Activated naive CD8-positive, alpha-beta T cell treated with anti-CD3 and anti-CD28 coated beads for 36 hours (primary cell): ENCODE measurements at places on chromosomes 2 and 18.

DNA sequence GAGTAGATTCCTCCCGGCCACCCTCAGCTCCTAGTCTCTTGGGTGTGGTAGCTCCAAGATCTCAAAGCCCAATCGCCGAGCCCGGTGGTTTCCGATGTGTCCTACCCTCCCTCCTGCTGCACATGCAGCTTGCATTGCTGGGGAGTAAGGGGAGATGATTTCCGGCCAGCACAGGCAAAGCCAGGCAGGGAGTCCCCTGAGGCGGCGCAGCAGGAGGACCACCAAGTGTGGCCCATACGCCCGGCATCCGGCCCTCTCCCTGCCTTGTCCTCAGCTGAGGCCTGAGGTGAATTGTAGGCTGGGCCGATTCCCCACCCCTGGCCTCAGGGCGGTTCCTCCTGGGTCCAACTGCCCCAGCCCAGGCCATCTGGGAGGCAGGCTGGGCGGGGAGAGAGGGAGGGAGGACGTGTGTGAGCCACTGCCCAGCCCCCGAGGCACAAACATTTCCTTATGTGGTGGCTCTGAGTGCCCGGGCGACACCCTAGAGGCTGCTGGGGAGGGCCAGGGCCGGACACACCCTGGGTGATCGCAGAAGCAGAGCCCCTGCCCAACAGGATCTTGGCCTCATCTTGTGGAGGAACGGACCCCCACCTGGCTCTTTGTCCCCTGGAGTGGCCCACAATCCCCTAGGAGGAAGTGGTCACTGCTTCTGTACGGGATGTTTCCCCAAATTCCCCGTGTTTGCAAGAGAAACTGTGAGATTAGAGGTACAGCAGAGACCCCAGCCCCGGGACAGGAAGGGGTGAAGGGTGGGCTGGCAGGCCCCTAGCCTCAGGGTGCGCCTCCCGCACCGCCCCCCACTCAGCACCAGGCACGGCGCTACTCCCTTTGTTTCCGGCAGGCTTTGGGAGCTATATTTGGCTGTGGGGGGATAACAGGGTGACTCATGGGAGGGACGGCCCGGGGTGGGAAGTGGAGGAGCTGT is 41.9 kb upstream of the PTMA start:
- no peak for DNase-seq

DNA sequence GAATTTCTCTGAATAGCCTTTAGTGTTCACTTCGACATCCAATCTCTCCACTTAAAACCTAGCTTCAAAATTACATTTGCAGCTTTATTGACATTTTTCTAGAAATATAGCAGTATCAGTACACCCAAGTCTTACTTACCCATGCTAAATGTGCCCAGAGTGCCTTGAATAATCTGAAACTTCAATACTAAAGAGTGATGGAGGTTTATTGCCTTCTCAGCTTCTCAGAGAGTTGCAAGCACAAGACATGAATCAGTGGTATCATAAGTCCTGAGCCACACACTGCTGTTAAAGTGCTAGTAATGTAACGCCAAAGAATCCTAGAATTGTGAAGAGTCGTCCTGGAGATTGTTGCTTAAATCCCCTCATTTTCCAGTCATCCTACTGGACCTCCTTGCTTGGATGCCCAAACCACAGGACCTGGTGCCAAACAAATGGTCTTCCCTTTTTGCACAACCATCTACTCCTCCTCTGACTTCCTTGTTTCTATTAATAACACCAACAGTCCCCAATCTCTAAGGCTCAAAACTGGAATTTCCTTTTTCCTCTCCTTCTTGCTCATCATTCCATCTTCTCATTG is 83.2 kb upstream of the SPATS2L start:
- DNase-seq = no peak

DNA sequence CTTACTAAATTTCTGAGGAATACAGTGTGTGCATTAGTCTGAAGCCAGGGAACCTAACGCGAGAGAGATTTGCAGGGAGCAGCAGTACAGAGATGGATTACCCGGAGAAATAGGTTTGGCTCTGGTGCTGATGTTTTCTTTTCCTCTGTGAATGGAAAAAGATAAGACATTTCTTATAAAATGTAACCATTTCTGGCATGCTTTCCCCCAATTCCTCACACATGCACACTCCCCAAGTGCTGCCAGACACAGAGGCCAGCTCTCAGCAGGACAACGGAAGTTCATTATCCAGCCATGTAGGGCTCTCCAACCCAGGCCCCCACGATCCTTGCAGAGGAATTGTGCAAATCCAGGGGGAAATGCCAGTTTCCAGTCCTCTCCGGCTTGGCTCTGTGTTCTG is 224.5 kb upstream of the MGAT5 start:
- no peak for DNase-seq

- DNase-seq = no peak
Measured at GRCh38 chr18:70423120-70423519, 134.3 kb downstream of the SOCS6 start.

GRCh38 chr2:23504591-23504990 is 119.6 kb downstream of the KLHL29 start:
- DNase-seq = no peak

DNA sequence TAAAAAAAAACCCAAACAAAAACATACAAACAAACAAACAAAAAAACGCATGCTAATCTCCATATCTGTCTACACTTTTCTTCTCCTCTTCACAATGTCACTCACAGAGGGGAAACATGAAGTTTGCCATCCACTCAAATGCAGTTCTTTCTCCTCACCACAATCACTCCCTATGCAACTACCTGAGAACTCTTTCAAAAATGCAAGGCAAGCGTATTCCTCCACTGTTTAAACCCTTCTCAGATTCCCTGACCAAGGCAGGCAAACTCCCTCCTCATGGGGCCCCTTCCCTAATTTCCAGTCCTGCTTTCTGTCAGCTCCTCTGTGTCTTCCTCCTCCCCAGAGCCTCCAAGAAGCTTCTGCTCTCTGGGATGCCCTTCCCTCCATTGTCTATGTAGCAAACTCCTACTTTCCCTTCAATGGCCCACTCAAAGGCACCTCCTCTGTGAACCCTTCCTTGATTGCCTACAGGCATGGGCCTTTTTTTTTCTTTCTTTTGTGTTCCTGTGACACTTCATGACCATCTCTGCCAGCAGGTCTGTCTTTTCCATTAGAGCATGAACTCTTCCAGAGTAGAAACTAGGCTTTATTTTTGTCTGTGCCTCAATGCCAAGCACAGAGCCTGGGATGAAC is 143.8 kb upstream of the SLC1A4 start:
- no peak for DNase-seq

DNA sequence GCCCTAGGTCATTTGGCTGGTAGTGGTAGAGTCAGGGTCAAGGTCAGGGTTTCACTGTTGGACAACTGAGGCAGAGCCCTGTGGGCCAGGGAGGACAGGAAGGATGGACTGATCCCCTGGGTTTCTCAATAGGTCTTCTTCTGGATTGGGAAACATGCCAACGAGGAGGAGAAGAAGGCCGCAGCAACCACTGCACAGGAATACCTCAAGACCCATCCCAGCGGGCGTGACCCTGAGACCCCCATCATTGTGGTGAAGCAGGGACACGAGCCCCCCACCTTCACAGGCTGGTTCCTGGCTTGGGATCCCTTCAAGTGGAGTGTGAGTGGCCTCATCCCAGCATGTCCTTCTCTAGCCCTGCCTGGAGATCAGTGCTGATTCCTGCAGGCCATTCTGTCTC is 18.1 kb downstream of the VIL1 start:
- DNase-seq = no peak

- DNase-seq = no peak
Measured at GRCh38 chr2:125405816-125406215, 1250.1 kb upstream of the GYPC start.

DNA sequence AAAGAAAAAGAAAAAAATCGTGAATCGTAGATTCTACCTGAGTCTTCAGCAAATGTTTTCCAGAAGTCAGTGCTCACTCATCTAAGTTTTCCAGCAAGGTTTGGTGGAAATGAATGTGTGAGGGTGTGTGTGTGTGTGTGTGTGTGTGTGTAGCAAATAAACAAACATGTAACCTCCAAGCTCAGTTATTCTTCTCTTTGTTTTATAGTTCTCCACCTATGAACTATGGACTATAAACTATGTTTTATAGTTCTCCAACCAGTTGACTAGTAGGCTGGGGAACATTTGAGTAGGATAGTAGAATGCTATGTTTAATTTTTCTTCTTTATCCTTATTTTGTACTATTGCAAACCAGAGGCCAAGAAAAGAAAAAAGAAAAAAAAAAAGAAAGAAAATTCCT is 44.6 kb upstream of the SERPINE2 start:
- DNase-seq = no peak

DNA sequence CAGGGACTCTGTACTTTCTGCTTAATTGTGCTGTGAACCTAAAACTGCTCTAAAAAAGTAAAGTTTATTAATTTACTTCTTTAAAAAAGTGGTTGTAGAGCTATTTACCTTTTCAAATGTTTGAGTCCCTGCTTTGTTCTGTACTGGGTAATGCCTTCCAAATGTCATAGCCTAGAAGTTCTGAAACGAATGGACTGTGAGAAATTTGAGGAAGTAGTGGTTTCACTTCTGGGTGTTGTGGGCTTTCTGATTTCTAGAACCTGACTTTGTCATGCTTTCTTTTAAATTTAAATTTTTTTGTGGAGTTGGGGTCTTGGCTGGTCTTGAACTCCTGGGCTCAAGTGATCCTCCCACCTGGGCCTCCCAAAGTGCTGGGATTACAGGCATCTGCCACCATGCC is 44.6 kb downstream of the SMAD4 start:
- DNase-seq = no peak

- no peak for DNase-seq
Measured at GRCh38 chr2:238865744-238866355, 18.0 kb downstream of the TWIST2 start.

- no peak for DNase-seq
Measured at GRCh38 chr2:52968043-52968442, 799.6 kb upstream of the CHAC2 start.

GRCh38 chr18:48913201-48913600 is 37.6 kb downstream of the SMAD7 start:
- peak; percentile 24 for DNase-seq

GRCh38 chr18:79575891-79576685 is 103.5 kb upstream of the CTDP1 start:
- DNase-seq = no peak

- no peak for DNase-seq
Measured at GRCh38 chr2:204264085-204264553, 281.2 kb upstream of the PARD3B start.
